ENCODE measurements at places on chromosomes 5 and 9.

DNA sequence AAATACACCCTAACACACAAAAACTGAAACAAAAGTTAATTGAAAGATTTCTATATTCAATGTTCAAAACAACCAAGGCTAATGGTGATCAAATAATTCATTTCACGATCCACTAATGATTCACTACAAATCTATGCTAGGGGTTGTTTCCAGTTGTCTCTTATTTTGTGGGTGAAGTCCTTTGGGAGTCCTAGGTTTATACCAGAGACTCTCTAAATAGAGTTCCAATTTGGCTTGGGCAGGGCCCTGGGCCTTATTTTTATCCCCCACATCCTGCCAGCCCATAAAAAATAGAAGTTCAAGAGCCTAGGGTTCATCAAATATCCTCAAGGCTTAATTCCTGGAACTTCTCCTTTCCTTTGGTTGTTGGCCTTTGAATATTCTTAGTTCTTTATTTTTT lies 26.1 kb downstream of the SREK1IP1 start:
- DNase-seq = no peak

GRCh38 chr9:14107977-14108376 lies 206.0 kb downstream of the NFIB start:
- DNase-seq = no peak

GRCh38 chr9:109745335-109746283 lies 34.4 kb upstream of the PALM2AKAP2 start:
- DNase-seq = no peak

DNA sequence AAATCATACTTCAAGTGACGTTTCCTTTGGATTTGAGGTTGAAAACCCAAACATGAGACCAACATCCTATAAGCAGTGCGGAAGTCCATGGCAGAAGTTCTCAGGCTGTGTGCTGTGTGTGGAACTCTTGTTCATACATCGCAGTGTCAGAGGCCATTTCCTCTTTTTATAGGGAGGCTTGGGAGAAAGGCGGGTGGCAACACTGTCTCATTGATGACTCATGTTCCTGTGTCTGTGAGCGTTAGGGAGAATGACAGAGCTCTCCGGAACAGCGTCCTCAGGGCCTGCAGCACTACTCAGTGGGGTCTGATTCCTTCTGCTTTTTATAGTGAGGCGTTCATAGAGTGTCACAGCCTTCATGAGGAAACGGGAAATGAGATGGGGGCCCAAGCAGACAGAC lies 98.8 kb upstream of the BASP1 start:
- DNase-seq = no peak

DNA sequence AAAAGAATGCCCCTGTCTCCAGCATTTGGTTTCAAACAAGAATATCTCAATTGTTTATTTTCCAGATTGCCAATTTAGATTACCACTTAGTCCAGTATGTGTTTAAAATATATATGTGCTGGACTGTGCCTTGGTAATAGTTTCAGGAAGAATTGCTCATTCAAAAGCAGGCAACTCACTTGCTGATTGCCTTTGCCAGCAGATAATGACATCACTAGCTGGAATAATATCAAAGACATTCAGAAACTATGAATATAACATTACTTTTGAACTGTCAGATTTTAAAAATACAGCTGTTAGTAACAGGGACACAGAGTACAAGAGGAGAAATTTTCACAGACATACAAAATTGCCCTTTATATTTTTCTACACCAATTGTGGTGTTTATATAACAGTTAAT lies 96.0 kb upstream of the ITGA2 start:
- no peak for DNase-seq

DNA sequence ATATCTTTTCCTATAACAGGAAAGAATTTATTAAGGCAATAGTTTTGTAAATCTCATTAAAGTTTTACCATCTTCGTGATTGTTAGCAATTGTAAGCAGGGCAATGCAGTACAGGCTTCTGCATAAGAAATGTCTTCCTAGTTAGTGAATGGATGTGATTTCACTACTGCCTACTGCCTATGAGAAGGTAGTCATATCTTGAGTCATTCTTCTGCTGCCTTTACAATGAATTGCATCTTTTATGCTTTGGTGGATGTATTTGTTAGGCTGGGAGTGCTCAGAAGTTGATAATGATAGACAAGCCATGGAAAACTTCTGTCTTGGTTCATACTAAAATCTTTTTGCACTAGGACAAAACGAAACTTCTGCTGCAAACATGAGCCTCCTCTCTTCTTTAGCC lies 128.0 kb downstream of the ADAMTSL1 start:
- DNase-seq = no peak

- DNase-seq = no peak
Observed at GRCh38 chr5:50445296-50445949, 4.3 kb upstream of the EMB start.

GRCh38 chr5:159392871-159393270 lies 62.6 kb upstream of the IL12B start:
- no peak for DNase-seq

DNA sequence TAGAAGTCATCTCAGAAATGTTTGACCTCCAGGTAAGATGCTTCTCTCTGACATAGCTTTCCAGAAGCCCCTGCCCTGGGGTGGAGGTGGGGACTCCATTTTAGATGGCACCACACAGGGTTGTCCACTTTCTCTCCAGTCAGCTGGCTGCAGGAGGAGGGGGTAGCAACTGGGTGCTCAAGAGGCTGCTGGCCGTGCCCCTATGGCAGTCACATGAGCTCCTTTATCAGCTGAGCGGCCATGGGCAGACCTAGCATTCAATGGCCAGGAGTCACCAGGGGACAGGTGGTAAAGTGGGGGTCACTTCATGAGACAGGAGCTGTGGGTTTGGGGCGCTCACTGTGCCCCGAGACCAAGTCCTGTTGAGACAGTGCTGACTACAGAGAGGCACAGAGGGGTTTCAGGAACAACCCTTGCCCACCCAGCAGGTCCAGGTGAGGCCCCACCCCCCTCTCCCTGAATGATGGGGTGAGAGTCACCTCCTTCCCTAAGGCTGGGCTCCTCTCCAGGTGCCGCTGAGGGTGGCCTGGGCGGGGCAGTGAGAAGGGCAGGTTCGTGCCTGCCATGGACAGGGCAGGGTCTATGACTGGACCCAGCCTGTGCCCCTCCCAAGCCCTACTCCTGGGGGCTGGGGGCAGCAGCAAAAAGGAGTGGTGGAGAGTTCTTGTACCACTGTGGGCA lies 642 bp downstream of the CSF2 start:
- DNase-seq = no peak

DNA sequence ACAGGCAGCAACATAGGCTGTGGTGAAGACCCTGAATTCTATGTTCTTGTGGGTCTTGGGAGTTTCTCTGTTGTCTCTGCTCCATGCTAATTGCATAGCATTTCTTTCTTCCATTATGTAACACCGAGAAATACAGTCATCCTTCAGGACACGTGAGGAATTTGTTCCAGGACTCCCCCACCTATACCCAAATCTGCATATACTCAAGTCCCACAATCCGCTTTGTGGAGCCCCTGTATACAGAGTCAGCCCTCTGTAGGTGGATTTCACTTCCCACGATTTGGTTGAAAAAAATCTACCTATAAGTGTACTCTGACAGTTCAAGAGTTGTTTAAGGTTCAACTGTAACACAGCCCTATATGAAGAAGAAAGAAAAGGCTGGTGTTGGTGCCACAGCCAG lies 22.1 kb downstream of the ANKRD33B start:
- no peak for DNase-seq

- no peak for DNase-seq
Observed at GRCh38 chr5:143979044-143979690, 167.2 kb downstream of the HMHB1 start.

DNA sequence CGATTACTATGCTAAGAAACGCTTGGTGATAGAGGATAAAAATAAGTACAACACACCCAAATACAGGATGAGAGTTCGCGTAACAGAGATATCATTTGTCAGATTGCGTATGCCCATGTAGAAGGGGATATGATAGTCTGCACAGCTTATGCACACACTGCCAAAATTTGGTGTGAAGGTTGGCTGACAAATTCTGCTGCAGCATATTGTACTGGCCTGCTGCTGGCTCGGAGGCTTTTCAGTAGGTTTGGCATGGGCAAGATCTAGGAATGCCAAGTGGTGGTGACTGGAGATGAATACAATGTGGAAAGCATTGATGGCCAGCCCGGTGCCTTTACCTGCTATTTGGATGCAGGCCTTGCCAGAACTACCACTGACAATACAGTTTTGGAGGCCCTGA lies 208.4 kb downstream of the PDZD2 start:
- DNase-seq = no peak

GRCh38 chr5:134003817-134004625 lies 754 bp downstream of the VDAC1 start:
- peak; percentile 27 for DNase-seq

DNA sequence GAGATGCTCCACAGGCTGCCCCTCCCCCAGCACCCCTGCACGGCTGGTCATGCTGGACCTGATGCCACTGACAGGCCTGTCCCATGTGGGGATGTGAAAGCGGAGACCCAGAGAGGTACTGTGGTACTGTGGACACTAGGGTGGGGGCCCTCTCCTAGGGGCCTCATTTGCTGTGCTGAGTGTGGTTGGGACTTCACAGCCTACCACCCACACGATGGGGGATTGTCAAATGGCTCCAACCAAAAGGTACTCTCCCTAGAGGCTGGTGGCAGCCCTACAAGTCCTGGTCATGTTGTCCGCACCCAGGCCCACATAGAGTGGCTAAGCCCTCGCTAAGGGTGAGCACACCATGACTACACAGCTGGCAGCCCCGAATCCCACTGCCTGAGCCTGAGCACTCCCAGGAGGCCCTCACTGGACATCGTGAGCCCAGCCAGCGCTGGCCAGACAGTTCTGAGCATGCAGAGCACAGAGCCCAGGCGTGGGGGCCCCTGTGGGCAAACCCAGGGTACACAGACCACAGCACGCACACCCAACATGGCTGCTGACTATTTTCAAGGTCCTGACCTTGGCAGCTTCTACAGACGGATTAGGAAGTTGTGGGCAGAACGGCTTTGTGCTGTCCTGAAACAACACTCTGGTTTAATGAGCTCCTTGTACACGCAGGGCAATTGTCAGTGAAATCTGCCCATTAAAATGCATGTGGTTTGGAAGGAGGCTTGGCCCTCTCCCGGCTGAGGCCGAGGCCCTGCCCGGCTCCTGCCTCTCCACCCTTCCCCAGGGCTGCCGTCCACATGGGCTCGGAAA lies 214.1 kb downstream of the HSPA4 start:
- no peak for DNase-seq

- DNase-seq = no peak
Observed at GRCh38 chr5:41296066-41296465, 82.7 kb upstream of the C6 start.

- DNase-seq = no peak
Observed at GRCh38 chr9:131657037-131657377, 82.9 kb downstream of the RAPGEF1 start.

GRCh38 chr9:18365651-18366050 lies 108.3 kb upstream of the ADAMTSL1 start:
- no peak for DNase-seq

DNA sequence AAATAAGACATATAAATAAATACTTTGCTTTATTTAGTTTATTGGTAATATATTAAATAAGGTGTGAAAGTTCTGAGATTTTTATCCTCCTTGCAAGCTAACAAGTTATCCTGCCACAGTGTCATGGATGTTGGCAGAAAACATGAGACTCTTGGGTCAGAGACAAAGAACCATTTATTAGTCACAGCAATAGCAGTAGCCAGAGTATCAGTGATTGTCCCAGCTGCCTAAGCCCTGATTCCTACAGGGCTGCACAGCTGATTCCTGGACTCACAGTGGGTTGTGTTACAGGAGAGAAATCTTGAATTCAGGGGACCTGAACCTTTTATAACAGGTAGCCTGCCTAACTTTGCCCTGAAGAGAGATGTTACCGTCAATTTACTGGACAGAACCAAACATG lies 304.5 kb upstream of the ZNF608 start:
- DNase-seq = no peak

- no peak for DNase-seq
Observed at GRCh38 chr5:106521701-106522100, 1149.0 kb downstream of the EFNA5 start.

DNA sequence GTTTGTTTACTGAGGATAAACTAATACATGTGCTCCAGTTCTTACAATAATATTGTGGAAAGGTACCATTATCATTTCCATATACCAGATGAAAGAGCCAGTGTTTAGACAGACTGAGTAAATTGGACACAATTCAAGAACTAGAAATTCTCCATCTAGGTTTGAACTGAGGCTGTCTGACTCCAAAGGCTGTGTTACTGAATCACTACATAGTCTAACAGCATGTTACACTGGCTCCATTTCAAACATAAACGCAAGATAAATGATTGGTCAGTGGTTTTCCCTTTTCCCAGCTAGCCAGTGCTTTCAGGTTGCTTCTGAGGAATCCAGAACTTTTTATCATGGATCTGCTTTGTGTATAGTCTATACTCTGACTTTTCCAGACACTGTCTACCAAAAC lies 8.1 kb downstream of the SPDL1 start:
- DNase-seq = no peak

- DNase-seq = no peak
Observed at GRCh38 chr5:171801839-171802238, 16.2 kb downstream of the SMIM23 start.

- no peak for DNase-seq
Observed at GRCh38 chr9:115158661-115159481, 40.9 kb upstream of the TNC start.

DNA sequence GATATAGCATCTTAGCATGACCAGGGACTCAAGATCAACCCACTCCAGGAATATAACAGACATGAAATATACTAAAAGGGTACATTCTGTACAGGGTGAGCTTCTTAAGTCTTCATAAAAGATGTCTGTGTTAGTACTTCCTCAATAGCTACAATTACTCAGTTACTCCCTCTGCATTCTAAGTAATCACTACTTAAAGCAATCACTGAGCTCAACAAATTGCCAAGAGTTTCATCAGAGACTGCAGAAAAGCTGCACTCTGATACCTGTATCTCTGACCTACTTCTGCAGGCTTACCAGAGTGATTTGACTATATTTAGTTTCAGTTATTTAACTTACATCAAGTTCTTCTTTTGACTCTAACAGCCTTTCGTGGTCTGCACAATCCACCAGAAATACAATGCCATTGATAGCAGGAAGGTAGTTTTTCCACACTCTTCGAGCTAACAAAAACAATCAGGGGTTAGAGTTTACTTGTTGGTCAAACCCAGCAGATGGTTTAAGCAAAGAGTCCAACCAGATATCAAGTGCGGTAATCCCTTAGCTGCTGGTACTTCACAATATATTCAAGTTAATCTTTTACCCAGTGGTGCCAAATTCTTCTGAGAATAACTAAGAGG lies 23.3 kb downstream of the SAR1B start:
- no peak for DNase-seq

DNA sequence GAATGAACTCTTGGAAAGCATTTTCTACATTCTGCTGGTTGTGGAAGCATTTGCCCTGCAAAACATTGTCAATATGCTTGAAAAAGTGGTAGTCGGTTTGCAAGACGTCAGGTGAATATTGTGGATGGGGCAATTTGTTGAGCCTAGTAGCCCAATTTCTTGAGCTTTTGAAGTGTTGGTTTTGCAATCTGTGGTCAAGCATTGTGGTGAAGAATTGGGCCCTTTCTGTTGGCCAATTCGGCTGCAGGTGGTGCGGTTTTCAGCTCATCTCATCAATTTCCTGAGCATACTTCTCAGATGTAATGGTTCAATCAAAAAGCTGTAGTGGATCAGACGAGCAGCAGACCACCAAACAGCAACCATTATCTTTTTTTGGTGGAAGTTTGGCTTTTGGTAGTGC lies 426.8 kb upstream of the CDH9 start:
- DNase-seq = no peak
